ENCODE measurements at places on chromosomes 12 and 14.

DNA sequence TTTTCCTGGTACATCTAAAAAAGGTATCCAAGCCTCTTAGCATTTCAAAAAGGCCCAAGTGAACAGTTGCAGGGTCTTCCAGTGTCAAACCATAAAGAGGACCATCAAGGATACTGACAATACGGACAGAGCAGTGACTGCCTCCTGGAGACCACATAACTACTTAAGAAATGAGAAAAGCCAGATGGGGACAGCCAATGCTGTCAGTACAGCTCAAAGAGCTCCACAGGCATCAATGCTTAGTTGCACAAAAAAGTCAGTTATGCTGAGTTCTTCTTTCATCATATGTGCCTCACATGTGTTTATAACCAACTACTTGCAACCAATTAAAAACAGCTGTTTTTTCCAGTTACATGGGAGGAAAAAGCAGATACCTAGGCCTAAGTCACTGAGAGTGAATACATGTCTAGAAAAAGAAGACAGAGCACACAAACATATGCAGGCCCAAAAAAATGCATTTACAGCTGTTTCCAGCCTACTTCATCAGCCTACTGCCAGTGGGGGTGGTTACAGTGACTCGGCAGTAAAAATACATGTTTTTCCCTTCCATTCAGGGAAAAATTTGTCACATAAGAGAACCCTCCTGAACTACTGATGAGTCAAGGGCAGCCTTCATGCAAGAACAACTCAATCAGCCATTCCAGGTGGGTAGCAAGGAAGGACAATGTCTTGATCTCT lies 84.0 kb downstream of the DCAF5 start:
- DNase-seq: no peak

DNA sequence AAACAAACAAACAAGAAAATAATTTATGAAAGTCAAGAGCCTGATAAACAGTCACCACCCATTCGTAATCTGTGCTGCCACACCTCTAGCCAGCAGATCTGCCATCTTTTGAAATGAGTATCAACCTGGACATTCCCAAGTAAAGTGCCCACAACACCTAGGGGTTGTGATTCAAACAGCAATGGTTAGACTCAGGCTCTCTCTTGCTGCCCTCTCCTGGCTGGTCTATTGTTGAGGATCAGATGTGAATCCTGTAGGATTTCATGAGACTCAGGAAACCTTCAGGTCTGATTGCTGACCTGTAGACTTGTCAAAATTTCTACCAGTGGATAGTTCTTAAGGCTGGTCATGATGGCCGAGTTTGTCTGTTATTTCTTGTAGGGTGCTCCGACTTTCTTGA lies 26.8 kb downstream of the DGLUCY start:
- DNase-seq: peak; percentile 83

DNA sequence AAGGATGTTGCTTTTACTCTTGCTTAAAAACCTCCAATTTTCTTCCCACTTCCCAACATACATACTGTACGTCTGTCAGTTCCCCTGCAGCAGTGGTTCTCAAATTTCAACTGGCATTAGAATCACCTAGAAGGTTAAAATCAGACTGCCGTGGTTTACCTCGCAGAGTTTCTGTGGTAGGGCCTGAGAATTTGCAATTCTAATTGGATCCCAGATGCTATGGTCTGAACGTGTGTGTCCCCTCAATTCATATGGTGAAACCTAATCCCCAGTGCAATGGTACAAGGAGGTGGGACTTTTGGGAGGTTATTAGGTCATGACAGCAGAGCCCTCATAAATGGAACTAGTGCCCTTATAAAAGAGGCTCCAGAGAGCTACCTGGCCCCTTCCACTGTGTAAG lies 226.9 kb downstream of the CRADD start:
- DNase-seq: no peak

DNA sequence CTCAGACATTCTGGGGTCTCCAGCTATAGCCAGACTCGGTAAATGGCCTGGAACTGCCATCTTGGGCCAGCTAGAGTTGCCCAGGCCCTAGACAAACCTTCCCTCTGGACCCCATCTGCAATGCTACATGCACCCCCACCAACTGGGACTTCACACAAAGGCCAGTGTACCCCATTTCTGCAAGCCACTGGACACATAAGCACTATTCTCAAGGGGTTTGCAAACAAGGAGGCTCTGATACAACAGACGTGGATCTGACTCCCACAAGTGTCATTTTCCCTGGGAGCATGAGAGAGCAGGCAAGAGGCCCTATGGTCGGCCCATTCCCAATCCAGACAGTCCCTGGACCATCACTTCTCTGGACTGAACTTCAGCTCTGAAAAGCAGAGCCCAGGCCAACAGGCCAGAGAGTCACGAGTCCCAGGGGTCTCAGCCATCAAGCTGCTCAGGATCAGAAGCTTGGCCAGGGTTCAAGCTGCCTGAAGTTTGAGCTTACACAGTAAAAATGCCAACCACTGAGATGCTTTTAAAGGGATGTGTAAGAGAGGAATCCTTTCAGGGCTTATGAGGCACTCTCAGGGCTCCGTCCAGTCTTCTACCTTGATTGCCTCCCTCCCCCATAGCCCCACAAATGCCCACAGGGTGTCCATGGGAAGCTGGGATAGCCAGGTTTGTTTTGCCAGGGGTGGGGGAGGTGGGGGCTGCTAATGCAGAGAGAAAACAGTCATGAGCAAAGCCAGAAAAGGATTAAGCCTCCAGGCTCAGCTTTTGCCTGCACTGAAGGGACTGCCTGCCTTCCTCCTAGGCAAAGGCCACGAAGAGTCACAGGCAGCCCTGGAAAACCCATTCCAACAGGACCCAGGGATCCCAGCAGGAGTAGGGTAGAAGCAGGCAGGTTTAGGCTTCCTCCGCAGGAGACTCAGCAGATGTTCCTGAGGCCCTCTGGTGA lies 31.7 kb upstream of the PNMA1 start:
- no peak for DNase-seq

DNA sequence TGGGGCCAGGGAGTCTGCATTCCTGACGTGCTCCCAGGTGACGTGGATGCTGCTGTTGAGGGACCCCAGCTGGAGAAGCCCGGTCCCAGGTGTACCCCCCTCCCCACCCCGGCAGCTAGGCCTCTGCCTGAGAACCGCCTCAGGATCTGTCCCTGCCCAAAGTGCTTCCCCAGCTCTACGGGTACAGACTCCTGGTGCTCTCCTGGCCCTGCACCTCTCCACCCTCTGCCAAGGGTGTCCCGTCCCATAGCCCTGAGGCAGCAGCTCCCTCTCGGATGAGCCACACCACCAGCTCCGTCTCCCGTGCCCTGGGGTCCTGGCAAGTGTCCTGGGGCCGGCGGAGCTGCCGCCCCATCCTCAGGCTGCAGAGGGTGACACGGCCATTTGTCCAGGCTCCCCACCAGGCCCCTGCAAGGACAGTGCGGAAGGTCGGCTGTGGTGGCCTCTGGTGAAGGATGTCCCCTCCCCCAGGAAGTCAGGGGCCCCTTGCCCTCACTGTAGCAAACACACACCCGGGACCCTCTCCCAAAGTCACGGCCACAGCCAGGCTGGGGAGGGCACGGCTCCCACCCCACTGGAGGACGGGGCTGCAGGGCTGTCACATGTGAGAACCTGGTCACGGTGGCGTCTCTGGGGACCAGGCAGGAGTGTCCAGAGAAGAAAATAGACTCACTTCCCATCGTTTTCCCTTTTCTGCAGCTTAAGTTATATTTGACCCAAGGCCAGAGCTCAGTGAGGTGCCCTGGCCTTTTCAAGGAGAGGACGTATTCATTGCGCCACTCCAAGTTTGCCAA lies 74.4 kb upstream of the FBRSL1 start:
- DNase-seq: no peak

DNA sequence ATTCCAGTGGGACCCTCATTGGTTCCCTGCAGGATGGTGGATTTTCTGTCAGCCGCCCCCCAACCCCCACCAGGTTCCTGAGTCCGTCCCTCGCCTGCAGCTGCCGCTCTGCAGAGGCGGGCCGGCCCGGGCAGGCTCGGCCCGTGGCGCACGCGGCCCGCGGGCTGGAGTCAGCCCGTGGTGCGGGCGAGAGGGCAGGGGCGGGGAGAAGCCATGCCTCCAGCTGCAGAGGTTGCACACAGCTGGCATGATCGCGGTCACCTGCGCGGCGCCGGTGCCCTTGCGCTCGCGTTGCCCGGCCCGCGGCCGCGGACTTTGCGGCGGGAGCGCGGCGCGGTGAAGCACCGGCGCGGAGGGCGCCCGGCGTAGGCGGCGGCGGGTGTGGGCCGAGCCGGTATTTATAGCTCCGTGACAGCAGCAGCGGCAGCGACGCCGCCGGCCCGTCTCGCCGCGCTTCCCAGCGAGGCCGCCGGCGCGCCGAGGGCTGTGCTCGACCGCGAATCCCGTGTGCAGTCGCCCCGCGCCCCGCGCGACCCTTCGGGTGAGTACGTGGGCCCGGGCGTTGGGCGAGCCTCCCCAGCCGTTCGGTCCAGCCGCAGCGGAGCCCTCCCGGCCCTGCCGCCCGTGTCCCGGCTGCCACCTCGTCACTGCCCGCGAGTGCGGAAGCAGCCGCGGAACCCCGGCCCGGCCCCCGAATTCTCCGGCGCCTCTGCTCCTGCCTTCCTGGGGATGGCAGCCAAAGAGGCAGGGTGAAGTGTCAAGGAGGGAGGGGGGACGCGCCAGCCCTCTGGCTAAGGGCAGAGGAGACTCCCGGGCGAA lies at the start of gene TMEM117:
TMEM117 (plus strand) TSS at position 426 of the 819 bp plus-strand sequence.
- peak; percentile 56 for DNase-seq

DNA sequence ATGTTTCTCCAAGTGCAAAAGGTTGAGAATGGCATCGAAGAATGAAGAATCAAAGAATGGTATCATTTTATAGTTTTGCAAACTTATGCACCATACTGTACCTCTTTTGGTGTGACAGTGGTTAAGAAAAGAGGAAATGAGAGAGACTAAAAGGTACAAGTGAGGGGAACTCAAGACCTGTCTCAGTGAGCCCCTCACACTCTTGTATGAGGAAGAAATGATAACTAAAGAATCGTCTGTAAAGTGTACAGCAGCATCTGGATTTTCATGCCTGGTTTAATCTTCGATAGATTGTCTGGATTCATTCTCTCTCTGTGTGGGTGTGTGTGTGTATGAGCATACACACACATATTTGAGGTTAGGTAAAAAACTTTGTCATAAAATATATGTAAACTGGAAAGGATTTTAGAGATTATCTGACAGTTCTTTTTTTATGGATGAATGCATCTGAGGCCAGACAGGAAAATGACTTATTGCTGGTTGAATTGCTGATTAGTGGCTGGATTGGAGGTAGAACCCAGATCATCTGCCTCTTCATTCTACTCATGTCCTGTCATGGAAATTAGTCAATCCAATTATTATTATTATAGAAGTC lies 16.0 kb upstream of the SLC38A2 start:
- DNase-seq: no peak

DNA sequence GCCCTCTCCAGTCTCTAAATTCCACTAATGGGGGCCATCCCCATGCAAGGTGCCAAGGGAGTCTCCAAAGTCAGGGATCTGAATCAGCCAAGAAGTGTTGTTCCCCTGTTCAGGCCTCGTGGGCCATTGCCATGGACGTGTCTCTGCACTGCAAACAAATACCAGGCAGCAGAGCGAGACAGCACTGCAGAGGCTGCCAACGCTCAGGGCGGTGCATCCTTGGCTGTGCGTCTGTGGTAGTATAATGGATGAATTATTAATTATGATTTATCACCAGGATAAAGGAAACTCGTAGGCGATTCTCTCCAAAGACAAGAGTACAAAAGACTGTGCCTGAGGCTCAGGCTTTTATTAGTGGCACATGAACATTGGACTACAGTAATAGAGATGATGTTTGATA lies 122.3 kb upstream of the NTF3 start:
- DNase-seq: no peak

DNA sequence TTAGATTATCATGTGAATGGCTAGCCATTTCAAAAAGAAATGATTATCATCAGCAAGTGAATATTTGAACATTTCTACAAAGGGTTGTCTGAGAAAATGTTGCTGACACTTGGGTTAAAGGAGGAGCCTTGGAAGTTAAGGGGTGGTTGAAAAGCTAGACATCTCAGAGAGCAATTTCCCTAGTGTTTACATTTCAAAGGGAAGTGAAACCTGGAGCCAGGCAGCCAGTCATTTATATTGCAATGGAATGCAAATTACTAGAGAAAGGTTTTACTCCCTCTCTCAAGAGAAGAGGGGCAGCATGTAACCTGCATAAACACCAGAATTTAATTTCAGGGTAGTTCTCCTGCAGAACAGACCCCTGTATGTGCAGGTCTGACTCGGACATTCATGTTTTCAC lies 279.0 kb downstream of the SLC16A7 start:
- DNase-seq: no peak

DNA sequence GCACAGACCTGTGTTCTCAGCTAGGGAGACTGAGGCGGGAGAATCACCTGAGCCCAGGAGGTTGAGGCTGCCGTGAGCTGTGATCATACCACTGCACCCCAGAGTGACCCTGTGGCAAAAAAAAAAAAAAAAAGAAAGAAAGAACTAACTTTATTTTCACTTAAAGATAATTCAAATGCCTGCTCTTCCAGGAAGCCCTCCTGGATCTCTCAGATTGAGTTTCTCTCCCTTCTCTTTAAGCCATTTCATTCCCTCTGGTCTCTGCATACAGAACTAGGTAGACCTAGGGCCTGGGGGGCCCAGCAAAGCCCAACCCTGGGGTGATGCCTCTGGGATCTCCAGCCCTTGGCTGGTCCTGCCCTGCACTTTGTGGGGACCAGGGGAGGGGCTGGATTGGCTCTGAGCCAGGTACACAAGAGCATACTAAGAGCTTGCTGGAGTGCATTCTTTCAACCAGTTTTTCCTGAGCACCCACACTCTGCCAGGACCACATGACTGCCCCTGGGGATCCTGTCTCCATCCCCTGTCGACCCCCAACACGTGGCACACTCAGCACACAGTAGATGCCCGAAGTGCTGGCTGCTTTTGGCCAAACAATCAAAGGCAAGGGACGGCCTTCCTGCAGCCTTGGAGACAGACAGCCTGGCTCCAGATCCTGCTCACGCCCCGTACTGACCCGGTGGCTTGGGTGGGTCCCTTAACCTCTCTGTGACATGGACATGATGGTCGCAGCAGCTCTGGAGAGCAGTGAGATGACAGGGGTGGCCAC lies 52.7 kb downstream of the CYP46A1 start:
- no peak for DNase-seq

DNA sequence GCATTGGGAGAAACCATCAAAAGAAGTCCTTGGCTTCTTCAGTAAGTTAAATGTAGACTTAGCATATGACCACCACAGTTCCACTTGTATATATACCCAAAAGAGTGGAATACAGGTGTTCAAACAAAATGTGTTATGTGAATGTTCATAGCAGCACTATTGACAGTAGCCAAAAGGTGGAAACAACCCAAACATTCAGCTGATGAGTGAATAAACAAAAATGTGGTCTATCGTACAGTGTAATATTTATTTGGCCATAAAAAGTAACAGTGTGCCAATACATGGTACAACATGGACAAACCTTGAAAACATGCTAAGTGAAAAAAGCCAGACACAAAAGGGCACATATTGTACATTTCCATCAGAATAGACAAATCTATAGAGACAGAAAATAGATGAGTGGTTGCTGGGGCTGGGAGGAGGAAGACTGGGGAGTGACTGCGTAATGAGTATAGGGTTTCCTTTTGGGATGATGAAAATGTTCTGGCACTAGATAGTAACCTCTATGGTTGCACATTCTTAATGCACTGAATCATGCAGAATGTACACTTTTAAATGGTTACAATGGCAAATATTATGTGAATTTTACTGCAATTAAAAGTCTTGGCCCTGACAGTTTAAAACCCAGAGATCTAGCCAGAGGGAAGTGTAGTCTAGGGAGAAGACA lies 5.5 kb downstream of the ERP29 start:
- DNase-seq: no peak
